CD4-positive, alpha-beta T cell treated with Interleukin-15 for 4 hours (primary cell): ENCODE measurements at places on chromosomes 2 and 18.

DNA sequence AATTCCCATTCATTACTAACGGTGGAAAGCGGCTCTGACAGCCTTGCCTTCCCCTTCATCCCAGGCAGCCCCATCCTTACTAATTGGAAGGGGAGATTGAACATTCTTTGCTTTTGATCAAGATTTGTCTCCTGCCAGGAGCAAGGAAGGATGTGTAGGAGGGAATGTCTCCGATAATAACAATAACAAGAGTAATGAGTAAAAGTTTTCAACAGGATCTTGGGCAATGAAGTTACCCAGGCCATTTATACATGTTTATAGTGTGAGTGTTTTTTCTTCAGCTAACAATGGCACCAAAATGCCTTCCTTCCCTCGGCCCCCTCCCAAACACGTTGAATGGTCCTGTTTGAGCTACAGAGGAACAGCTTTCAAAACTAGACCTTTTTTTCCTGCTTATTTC, 83.8 kb downstream of the GATA6 start:
- no peak for DNase-seq

GRCh38 chr2:71070294-71071093, 2.0 kb downstream of the NAGK start:
- DNase-seq, result no peak

GRCh38 chr2:120302301-120302700, 43.6 kb upstream of the INHBB start:
- no peak for DNase-seq

DNA sequence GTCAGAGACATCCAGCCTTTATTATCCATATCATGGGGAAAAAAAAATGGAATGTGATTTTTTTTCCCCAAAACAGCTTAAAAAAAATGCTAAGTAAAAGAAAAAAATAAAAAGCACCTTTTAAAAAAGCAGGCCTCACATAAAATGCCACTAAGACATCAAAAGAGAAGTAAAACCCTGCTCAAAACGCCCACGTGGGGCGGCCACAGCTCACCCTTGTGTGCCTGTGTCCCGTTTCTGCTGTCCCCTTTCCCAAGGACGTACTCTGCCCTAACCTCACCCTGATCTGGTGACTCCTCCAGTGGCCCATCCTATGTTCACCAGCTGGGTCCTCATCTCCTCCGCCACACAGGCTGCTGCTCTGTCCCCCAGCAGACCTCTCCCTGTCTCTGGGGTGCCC, 125.4 kb downstream of the NEDD4L start:
- no peak for DNase-seq

GRCh38 chr2:25184254-25184653, 15.9 kb upstream of the POMC start:
- DNase-seq, result no peak

DNA sequence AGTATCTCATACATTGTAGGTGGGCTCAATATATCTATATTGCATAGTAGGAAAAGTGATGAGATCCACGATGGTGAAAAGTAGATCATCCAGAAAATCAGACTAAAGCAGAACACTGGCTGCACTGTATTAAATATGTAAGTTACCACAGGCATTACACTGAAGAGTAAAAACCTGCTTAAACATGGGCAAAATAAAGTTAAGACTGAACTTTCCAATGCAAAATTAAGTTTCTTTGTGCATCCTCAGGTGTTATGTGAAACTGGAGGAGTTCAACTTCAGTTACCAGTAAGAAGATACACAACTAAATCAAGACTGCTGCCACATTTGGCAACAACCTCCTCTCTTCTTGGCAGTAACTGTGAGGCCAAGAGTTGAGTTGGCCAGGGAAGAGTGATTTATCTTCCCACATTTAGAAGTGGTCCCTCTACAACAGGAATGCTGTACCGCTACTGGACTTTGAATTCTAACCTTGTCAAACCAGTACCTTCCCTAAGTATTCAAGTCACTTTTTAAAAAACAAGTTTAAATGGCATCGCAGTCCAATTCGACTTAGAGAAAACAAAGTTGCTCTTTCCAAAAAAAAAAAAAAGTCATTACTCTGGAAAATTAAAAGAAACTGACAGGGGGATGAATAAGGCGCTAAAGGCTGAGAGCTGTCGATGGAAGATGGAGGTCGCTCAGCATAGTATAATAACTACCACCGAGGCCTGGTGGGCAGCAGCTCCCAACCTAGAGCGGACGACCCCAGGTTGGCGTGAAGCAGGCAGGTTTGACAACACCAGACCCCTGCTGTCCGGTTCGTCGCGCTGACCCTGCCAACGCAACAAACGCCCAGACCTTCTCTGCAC, 1.1 kb downstream of the MAP4K3 start:
- DNase-seq, result no peak

GRCh38 chr2:237411092-237411601, 2.8 kb downstream of the COL6A3 start:
- no peak for DNase-seq
